ENCODE measurements at places on chromosomes 5 and 9.

DNA sequence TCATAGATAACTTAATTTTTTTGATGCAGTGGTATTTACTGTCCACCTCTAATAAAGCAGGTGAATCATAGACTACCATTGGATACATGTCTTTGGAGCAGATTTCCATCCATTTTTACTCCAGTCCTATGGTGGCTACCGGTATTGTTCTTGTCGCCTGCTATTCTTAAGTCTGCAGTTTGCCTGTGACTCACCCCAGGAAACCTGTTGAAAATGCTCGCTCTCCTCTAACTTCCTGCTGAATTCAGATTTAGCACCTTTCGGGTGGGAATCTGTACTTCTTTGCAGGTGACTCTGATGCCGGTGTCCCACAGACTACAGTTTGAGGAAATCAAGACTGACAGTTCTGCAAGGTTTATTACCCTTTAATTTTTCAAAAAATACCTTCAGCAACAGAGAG lies 58.8 kb upstream of the DHFR start:
- DNase-seq: no peak

GRCh38 chr9:33436445-33436844 lies 10.9 kb downstream of the AQP3 start:
- no peak for DNase-seq

- DNase-seq: no peak
Measured at GRCh38 chr5:147519380-147519779, 9.5 kb upstream of the DPYSL3 start.

GRCh38 chr5:146748533-146748932 lies 130.0 kb downstream of the PPP2R2B start:
- DNase-seq: no peak

GRCh38 chr5:116685931-116686330 lies 111.3 kb upstream of the SEMA6A start:
- DNase-seq: no peak

DNA sequence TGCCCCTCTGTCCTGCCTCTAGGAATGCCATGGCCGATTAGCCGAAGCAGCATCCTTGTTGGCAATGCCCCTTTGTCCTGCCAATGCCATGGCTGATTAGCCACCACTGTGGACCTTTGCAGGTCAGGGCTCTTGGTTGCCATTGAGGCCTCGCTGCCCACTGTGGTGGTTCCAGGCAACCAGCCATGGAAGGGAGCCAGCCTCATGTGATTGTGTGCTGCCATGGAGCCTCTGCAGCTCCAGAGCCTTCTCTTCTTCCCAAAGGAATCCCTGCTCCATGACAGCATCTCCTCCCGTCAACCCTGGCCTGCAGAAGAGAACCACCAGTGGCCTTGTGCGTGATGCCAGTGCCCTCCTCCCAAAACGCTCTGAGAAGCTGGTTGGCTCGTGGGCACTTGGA lies 187.0 kb downstream of the CACNA1B start:
- no peak for DNase-seq

DNA sequence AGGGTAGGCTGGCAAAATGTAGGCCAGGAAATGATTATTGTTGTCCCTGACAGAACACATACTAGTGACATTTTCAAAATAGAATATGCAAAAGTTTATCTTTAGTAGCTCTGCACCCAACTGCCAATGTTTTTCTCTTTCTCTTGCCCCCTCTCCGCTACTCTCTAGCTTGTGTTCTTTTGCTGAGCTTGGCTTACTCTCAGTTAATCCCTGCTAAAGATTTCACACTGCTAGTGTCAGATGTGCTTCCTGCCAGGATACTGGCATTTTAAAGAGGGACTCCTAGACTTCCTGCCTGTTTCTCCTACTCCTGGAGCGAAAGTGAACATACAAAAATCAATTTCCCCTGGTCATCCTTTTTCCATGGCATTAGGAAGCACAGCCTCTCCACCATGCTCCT lies 260.5 kb downstream of the ARRDC3 start:
- DNase-seq: no peak

DNA sequence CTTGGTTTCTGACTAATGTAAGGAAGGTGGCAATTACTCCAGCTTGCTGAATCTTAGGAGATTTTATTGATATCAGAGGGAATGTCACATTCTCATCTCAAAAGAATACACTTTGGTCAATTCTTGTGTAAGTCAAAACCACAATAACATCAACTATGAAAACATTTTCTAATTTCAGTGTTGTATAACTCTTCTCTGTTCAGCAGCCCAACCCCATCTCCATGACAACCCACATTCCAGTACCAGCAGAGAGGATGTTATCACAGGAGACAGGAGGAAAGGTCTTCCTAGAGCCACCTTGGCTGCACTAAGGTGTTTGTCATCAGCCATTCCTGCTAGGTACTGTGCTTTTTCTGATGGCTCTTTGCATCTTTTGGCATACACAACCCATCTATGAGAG lies 529.1 kb upstream of the BRINP1 start:
- DNase-seq: no peak

- no peak for DNase-seq
Measured at GRCh38 chr5:9820691-9821449, 190.7 kb upstream of the TAS2R1 start.

GRCh38 chr9:30484690-30485089 lies 1899.8 kb upstream of the ACO1 start:
- no peak for DNase-seq

GRCh38 chr5:74576941-74577456 lies 63.5 kb downstream of the ENC1 start:
- no peak for DNase-seq

- DNase-seq: no peak
Measured at GRCh38 chr9:120895951-120896350, 19.0 kb upstream of the PHF19 start.

GRCh38 chr9:86749161-86749893 lies 198.0 kb downstream of the GAS1 start:
- DNase-seq: no peak

GRCh38 chr5:68426586-68426985 lies 211.0 kb downstream of the PIK3R1 start:
- DNase-seq: no peak

All from non-pigmented ciliary epithelial cell (primary cell).